Psoas muscle (tissue), 8 donors: ENCODE measurements at places on chromosomes 5 and 9. TPM values are rescaled to one million over a fixed set of nuclear protein-coding genes. Genes with fewer than 3 reads are reported as not detected.

LMAN2 gene
- 49.1 TPM for total RNA-seq

GPX8 gene
- total RNA-seq: 1.9 TPM

HSPB3 gene
- 145 TPM for total RNA-seq

MRPS30 gene
- 72.2 TPM for total RNA-seq

LHX2 gene
- not detected for total RNA-seq

SLC22A4 gene
- 14.0 TPM for total RNA-seq

- no peak for DNase-seq
- no peak overlapping the region for H3K4me3 ChIP-seq
- H3K27me3 ChIP-seq: no peaks in the 10 kb centered on the region
- H3K4me1 ChIP-seq: no peaks in the 10 kb centered on the region
These were observed 68.8 kb upstream of the PPP2R2B start for GRCh38 chr5:146947181-146947941.

DNA sequence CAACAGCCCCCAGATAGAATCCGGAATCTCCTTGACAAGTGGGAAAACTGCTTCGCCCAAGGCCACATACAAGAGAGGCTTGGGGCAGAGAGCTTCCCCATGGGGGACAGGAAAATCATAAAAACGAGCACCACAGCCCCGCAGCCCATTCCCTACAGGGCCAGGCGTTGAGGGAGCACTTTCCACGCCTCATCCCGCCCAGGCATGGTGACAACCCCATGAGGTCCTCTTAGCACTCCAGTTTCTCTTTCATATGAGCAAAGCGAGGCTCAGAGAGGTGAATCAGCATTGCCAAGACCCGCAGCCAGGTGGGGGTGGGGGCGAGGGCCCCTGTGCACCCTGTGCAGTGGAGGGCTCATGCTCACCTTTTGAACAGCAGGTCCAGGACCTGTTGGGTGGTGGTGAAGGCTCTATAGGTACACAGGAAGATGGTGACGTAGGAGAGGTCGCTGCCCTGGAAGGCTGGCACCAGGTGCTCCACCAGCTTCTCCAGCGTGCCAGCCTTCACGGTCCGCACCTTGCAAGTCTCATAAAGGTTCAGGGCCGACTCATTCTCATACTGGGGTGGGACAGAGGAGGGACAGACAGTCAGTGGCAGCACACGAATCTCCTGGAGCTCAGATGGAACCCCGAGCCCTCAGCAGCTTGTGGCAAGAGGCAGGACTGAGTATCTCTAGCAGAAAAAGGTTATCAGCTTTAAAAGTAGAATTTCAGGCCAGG lies 10.9 kb downstream of the RALGDS start:
- H3K27me3 ChIP-seq: no peaks in the 10 kb centered on the region
- H3K4me1 ChIP-seq: peaks cover 34% of the 10 kb centered on the region
- DNase-seq: peak; percentile 28
- H3K27ac ChIP-seq: no peak overlapping the region

- peaks cover 6% of the 10 kb centered on the region for H3K4me1 ChIP-seq
- no peak overlapping the region for H3K27ac ChIP-seq
- H3K36me3 ChIP-seq: no peaks in the 10 kb centered on the region
- DNase-seq: no peak
- H3K27me3 ChIP-seq: no peaks in the 10 kb centered on the region
These were observed 236.9 kb downstream of the CD180 start for GRCh38 chr5:66959653-66960052.

- H3K4me3 ChIP-seq: no peak overlapping the region
- no peaks in the 10 kb centered on the region for H3K4me1 ChIP-seq
- H3K36me3 ChIP-seq: no peaks in the 10 kb centered on the region
- DNase-seq: no peak
These were observed 20.0 kb downstream of the PITX1 start for GRCh38 chr5:135013947-135014570.

DNA sequence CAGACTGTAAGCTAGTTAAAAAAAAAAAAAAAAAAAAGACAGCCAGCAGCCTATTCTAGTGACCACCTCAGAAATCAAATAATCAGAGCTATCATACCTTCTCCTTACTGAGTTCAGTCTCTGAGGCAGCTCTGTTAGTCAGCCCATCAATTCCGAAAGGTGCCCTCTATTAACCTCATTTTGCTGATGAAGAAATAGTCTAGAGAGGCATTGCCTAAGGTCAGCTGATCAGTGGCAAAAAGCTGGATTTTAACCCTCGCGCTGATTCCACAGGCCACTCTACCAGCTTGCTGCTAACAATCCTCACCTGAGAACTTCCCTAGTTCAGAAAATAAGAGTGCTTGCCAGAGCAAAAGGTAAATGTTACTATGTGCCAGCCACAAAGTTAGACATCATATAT lies 172.0 kb downstream of the DENND1A start:
- no peaks in the 10 kb centered on the region for H3K27me3 ChIP-seq
- no peak overlapping the region for H3K4me3 ChIP-seq
- no peak overlapping the region for H3K27ac ChIP-seq
- H3K36me3 ChIP-seq: peaks cover 4% of the 10 kb centered on the region
- H3K4me1 ChIP-seq: peaks cover 8% of the 10 kb centered on the region
- no peak for DNase-seq

DNA sequence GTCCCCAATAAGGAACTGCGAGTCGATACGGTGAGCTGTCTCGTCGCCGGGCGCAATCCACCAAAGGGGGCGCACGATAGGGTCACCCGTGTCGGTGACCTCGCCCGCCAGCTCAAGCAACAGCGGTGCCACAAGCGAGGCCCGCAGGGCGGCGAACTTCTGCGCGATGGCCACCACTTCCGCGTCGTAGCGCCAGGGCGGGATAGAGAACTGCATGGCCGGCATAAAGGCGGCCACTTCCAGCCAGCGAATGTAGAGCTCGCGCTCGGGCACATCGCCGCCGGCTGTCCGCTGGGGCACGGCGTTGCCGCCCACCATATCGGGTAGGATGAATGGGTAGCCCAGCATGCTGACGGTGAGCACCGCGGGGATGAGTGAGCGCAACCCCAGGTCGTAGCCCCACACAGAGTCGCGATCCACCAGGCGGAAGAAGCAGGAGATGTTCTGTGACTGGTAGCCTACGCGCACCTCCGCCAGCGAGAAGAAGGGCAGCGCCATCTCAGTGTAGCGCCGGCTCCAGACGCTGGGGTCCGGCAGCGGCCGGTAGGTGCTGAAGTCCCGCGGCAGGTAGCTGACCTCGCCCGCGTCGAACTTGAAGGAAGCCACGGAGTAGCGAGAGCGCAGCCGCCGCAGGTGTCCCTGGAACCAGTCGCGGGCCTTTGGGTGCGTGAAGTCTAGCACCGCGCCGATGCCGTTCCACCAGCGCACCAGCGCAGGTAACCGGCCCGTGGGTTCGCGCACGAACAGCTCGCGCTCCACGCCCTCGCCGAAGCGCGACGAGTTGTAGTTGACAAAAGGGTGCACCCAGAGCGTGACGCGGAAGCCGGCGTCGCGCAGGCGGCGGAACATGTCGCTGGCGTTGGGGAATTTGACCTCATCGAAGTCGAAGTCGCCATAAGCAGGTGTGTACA lies 5.5 kb downstream of the MYORG start:
- no peak overlapping the region for H3K4me3 ChIP-seq
- peaks cover 28% of the 10 kb centered on the region for H3K36me3 ChIP-seq
- DNase-seq: no peak
- no peaks in the 10 kb centered on the region for H3K27me3 ChIP-seq

DNA sequence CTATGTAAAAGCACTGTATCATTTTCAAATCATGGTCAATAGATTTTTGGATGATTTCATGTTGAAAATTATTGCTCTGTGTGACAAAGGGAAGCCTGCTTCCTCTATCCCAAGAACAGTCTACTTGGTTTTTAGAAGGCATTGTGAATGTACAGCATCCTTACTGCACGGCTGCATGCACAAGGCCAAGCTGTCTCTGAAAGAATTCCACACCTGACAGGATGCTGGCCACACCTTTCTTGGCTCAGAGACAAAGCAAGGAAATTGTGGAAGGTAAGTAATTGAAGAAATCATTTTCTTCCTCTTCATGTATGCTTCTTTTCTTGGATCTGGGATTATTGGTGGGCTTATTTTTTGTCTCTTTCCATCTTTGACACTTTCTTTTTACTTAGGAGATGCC lies 53.7 kb upstream of the VCAN start:
- H3K4me3 ChIP-seq: no peak overlapping the region
- H3K4me1 ChIP-seq: no peaks in the 10 kb centered on the region
- DNase-seq: no peak
- H3K36me3 ChIP-seq: no peaks in the 10 kb centered on the region
- no peaks in the 10 kb centered on the region for H3K27me3 ChIP-seq

- no peak for DNase-seq
- H3K4me1 ChIP-seq: no peaks in the 10 kb centered on the region
- no peaks in the 10 kb centered on the region for H3K27me3 ChIP-seq
- no peak overlapping the region for H3K27ac ChIP-seq
- no peaks in the 10 kb centered on the region for H3K36me3 ChIP-seq
These were observed 333.6 kb downstream of the PIK3R1 start for GRCh38 chr5:68548959-68549676.

- H3K27me3 ChIP-seq: no peaks in the 10 kb centered on the region
- H3K36me3 ChIP-seq: no peaks in the 10 kb centered on the region
- H3K4me3 ChIP-seq: no peak overlapping the region
- DNase-seq: no peak
- no peak overlapping the region for H3K27ac ChIP-seq
- H3K4me1 ChIP-seq: no peaks in the 10 kb centered on the region
These were observed 12.0 kb upstream of the SLC36A2 start for GRCh38 chr5:151359391-151359790.

DNA sequence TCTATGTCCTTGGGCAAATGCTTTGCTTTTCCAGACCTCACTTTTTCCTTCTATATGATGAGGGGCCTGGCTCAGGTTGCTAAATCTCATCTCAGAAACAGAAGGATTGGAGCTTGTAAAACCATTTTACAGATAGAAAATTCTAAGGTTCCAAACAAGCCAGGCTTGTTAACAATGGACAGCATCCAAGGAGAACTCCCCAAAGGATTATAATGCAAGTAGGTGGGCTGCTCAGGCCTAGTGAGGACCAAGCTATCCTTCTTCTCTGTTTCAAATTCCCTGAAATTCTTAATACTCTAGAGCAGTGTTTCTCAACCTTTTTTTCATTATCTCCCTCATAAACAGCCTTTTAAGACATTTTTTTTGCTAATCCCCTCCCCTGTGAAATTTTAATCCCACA lies 269.8 kb downstream of the TMEM38B start:
- H3K36me3 ChIP-seq: no peaks in the 10 kb centered on the region
- peaks cover 4% of the 10 kb centered on the region for H3K4me1 ChIP-seq
- no peaks in the 10 kb centered on the region for H3K27me3 ChIP-seq
- H3K4me3 ChIP-seq: no peak overlapping the region
- no peak overlapping the region for H3K27ac ChIP-seq
- no peak for DNase-seq

DNA sequence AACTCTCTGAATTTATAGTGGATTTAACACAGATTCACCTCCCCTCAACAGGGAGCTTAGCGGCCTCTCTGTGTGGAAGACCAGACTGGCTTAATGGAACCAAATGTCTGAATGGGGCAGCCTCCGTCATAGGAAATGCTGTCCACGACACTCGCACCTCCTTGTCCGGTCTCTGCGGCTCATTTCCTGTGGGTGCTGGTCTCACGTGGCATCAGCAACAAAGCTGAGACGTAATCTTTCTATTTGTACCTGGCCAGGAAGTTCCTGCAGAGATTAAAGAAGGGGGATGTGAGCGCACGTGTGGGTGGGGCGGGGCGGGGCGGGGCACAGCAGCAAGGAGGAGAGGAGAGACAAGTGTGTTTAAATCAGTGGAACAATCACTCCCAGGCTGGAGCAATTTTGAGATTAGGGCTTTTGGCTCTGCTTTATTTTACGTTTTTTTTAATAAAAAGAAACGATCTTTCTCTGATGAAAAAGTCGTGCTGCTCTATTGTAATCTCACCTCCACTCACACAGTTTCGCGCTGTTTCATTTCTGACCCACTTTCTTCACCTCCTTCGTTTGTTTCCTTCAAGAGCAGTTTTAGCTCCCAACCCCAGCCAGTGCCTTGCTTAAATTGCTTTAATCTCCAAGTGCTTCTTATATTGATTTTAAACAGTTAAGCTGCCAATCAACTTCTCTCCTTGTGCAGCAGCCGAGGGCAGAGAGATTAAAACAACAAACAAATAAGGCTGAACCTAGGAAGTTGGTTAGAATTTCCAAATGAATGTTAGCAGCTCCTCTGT lies 132.2 kb upstream of the ASTN2 start:
- H3K27ac ChIP-seq: no peak overlapping the region
- no peaks in the 10 kb centered on the region for H3K4me1 ChIP-seq
- no peaks in the 10 kb centered on the region for H3K27me3 ChIP-seq
- H3K36me3 ChIP-seq: no peaks in the 10 kb centered on the region

- no peak overlapping the region for H3K4me3 ChIP-seq
- H3K4me1 ChIP-seq: no peaks in the 10 kb centered on the region
- no peak for DNase-seq
These were observed 38.1 kb upstream of the SPATA31D4 start for GRCh38 chr9:81890104-81890503.

DNA sequence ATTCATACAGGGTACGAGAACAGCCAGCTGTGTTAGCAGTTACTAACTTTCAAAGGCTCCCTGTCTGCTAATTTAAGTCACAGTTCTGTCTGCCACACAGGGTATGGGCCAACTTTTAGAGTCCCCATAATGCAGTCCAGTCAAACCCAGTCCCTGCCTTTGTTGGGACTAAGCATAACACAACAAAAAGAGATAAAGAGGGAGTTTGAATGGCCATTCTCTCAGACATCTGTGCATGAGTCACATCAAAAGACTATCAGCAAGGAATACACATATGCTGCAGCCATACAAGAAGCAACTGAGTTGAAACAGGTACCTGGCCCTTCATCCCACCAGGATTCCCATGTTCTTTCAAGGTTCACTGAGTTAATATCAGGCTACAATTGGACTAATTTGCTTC lies 744.5 kb upstream of the C9orf72 start:
- H3K4me1 ChIP-seq: no peaks in the 10 kb centered on the region
- no peak overlapping the region for H3K4me3 ChIP-seq
- DNase-seq: no peak

DNA sequence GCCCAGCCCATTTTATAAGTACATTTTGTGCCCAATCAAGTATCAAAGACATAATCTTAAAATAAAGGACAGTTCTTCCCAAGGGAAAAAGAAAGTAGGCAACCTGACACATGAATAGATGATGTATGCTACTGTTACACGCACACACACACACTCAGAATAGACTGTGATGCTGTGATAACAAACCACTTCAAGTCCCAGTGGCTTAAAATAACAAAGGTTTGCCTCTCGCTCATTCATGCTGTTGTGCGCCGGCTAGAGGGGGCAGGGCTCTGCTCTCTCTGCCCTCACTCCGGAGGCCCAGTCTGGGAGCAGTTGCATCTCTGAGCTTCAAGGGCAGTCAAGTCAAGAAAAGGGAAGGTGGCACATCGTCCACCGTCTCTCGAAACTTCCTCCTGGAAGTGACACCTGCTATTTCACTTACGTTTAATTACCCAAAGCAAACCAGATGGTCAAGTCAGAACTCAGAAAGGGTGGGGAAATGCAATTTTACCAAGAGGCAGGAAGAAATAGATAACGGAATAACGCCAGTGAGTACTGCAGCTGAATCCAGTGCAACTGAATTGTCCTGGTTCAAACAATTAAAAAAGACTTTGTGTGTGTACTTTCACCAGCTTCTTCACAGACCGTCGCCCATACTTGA lies 43.3 kb downstream of the ANKRD33B start:
- H3K27ac ChIP-seq: peak overlapping the region; percentile 89
- DNase-seq: no peak
- peaks cover 4% of the 10 kb centered on the region for H3K4me1 ChIP-seq
- peak overlapping the region; percentile 42 for H3K4me3 ChIP-seq
- no peaks in the 10 kb centered on the region for H3K36me3 ChIP-seq
